ENCODE measurements at places on chromosomes 7 and 10.
A peak's percentile ranks its signal among the peaks of the same experiment; 100 is the strongest.

DNA sequence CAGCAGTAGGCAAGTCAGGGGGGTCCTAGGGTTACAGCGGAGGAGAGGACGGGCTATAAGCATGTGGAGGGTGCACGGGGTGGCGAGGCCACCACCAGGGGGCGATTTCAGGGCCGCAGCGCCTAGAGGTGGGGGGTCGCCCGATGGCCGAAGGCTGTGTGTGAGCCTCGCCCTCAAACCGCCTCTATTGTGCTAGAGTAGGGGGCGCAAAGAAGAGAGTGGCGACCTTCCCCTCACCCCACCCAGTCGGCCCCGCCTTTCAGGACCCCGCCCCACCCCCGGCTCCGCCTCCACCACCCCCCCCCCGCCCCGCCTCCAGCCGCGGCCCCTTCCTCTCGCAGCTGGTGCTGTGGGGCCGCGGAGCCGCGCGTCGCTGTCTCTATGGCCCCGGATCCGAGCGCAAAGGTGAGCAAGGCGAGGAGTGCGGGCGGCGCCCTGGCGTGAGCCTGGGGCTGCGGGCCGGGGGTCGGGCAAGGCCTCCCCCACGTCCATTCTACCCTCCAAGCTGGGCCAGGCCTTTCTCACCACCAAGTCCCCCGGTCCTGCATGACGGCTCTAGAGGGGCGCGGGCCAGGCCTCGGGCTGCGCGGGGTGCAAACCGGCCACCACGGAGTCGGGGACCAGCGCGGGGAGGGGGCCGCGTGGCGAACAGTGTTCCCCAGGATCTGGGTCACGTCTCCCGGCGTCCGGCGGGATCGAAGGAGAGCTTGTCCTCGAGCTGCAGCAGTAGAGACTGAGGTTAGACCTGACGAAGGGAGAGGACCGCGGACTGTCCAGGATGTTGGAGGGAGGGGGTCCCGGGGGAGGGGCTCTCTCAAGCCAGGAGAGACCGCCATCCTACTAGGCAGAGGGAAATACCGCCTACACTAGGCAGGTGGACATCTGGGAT is at the start of gene SEMA4G:
Gene SEMA4G (plus strand): TSS at position 318 of the 889 bp plus-strand sequence. CDS start 3,409 bp downstream, outside the sequence.
- DNase-seq, result no peak

GRCh38 chr7:157423348-157423747 is 86.5 kb downstream of the DNAJB6 start:
- DNase-seq, result no peak

DNA sequence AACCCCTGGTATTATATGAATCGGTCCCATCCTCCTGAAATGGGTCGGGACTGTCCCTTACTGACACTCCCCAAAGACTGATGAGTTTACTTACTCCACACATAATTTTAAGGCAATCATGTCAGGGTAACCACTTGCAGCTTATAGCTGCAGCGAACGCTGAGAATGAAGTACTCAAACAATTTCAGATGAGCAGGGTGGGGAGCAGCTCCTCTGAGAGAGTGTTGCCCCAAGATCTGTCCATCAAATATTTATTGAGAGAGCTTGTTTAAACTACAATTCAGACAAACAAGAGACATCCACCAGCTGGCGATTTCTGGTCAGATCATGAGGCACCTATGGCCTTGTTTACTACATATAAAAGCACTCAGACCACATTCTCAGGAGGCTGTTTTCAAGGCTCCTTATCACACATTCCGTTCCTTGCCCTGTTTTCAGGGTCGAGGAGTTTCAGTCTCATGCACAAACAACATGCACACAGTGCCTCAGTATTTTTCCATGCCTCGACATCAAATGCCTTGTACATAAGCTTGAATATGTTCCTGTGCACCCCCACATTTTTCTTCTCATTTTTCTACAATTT is 80.1 kb downstream of the THSD7A start:
- no peak for DNase-seq

DNA sequence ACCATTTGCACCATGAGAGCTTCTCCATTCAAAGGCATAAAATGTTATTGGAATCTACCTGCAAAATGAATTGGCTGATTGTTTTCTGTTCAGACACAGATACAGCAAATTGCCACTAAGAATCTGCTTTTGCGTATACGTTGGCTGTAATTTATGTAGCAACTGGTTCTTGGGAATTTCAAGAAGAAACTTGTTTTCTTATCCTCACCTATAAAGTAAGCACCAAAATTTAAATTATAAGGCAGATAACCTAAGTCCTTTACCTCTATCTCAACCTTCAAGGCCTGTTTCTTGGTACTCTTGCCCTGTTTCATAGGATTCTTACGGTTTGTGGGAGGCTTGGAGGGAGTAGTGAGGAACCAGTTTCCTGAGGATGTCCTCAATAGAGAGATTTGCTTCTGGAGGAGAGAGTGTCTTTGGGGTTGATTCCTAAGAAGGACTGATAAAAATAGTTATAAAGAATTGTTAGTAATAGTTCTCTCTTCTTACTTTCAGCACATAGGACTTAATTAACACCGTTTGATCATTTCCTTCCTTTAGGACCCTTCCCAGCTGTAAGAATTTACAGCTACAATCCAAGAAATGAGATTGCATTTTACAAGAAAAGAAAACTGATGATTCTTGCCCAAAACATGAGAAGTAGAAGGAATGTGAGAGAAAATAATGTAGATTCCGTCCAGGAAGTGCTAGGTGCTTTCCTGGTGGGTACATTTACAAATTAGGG is 2.0 kb downstream of the STAMBPL1 start:
- no peak for DNase-seq

GRCh38 chr7:90552521-90552920 is 43.6 kb upstream of the CDK14 start:
- DNase-seq, result peak; percentile 62

Measured in OCI-M1 (cell line).